ENCODE measurements at places on chromosomes 1 and 21. TPM values are rescaled to one million over a fixed set of nuclear protein-coding genes. Genes with fewer than 3 reads are reported as not detected.

The OSCP1 gene
- polyA plus RNA-seq = 0.89 TPM

The S100A12 gene
- polyA plus RNA-seq = 6.7 TPM

DNA sequence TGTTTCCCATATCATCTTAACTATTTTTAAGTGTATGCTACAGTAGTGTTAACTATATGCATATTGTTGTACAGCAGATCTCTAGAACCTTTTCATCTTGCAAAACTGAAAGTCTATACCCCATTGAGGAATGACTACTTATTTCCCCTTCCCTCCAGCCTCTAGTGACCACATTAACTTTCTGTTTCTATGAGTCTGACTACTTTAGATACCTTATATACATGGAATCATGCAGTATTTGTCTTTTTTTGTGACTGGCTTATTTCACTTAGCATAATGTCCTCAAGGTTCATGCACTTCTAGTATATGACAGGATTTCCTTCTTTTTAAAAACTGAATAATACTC is 96.5 kb upstream of the BTG3 start:
- DNase-seq = no peak

- DNase-seq = no peak
Observed at GRCh38 chr1:101302831-101303511, 66.2 kb downstream of the S1PR1 start.

DNA sequence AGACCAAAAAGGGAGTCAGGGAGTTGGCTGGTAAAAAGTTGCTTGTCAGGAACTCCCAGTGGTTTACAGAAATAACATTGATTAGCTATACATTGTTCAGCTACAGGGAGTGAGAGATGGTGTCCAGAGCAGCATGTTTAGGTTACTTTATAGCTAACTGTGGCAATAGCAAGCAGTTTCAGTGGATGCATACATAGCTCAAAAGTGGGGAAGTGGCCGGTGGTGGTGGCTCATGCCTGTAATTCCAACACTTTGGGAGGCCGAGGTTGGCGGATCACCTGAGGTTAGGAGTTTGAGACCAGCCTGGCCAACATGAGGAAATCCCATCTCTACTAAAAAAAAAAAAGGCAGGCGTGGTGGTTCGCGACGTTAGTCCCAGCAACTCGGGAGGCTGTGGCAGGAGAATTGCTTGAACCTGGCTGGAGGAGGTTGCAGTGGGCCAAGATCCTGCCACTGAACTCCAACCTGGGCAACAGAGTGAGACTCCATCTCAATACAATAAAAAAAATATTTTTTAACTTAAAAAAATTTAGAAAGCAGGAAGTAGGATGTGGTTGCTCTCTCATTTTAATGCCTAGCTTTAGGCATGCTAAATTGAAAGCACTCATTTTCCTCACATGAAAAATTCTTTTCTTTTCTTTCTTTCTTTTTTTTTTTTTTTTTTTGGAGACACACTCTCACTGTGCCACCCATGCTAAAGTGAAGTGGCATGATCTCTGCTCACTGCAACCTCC is 109.7 kb downstream of the PPIAL4G start:
- DNase-seq = no peak

The CD34 gene
- 23.7 TPM for polyA plus RNA-seq

DNA sequence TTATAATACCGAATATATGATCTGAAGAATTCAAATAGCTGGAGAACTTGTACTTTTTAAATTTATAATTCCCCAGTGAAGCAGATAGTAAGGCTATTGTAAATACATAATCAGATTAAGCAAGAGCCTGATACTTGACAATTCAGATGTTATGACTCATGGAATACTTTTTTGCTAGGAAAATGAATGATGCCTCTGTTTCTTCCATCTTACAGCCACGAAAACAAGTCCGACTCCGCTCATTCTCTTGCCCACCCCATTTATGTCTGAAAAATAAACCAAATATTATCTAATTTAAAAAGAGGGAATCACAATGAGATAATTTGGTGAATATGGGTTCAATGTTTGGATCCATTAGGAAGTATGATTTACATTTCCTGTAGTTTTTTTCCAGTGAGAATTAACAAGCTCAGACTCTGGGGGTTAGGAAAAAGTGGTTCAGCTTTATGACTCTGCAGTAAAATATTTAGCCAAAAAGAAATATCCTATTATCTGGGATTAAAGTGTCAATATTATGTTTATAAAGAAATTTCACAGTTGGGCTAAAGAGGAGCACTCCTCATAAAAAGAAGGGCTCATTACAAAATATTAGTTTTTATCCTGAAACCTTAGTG is 50.4 kb upstream of the DAB1 start:
- DNase-seq = no peak
